GM20000 (cell line): ENCODE measurements at places on chromosomes 7 and 10.

DNA sequence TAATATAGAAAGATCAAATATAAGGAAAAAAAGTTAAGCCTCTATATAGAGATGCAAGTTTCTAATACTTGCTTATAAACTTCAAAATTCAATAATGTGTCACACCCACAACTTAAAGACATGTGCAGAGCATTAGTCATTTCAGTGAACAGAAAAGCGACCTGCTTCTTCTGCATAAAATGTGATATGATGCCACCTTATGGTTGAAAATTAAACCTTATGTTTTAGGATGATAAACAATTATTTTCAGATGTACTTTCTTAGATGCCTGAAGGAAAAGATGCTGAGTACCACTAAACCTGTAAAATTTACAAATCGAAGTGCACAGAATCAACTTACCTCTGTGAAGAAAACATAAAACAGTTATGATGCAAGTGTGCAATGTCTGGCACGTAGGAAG is 96.0 kb downstream of the MTERF1 start:
- no peak for DNase-seq

GRCh38 chr7:142908921-142909890 is 23.7 kb upstream of the TRPV6 start:
- peak; percentile 33 for DNase-seq

GRCh38 chr10:80100861-80101695 is 22.6 kb downstream of the TMEM254 start:
- DNase-seq, result no peak

DNA sequence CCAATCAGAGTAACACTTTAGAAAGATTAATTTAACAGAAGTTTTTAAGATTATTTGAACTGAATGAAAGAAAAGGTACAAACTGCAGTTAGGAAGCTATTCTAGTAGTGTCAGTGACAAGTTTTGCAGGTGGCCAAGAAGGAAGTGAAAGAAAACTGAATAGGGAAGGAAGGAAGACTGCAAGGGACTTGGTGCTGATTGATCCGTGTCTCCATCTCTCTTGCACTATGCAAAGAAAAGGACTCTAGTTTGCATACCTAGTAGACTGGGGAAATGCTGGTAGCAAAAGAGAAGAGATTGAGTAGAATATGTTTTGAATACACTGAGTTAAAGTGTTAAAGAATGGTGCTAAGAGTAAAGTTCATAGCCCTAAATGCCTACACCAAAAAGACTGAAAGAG is 33.0 kb downstream of the OR6V1 start:
- DNase-seq, result no peak

DNA sequence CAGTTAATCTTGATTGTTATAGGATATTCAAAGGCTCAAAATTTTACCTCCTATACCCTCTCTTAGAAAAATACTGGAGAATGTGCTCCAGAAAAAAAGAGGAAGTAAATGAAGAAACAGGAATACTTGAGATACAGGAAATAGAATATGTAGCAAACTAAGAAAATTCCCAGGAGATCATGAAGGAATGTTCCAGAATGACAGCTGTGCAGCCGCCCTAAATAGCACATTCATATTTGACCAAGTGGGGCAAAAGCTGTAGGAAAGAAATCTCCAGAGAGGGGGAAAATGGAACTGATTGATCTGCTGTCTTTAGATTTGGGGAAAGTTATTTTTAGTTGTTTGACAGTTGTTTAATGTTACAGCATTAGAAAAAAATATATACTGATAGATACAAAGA is 46.2 kb upstream of the ZEB1 start:
- DNase-seq, result no peak

DNA sequence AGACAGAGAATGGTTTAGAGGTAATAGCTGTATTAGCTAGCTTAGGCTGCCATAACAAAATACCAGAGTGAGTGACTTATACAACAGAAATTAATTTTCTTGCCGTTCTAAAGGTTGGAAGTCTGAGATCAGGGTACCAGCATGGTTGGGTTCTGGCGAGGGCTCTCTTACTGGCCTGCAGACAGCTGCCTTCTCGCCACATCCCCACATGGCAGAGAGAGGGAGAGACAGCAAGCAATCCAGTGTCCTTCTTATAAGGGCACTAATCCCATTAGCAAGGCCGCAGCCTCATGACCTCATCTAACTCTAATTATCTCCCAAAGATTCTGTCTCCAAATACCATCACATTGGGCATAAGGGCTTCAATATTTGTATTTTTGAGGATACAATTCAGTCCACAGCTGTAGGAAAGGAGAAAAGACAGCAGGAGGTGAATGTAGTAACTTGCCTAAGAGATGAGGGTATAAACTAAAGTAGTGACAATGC is 3.6 kb upstream of the STAM start:
- no peak for DNase-seq

DNA sequence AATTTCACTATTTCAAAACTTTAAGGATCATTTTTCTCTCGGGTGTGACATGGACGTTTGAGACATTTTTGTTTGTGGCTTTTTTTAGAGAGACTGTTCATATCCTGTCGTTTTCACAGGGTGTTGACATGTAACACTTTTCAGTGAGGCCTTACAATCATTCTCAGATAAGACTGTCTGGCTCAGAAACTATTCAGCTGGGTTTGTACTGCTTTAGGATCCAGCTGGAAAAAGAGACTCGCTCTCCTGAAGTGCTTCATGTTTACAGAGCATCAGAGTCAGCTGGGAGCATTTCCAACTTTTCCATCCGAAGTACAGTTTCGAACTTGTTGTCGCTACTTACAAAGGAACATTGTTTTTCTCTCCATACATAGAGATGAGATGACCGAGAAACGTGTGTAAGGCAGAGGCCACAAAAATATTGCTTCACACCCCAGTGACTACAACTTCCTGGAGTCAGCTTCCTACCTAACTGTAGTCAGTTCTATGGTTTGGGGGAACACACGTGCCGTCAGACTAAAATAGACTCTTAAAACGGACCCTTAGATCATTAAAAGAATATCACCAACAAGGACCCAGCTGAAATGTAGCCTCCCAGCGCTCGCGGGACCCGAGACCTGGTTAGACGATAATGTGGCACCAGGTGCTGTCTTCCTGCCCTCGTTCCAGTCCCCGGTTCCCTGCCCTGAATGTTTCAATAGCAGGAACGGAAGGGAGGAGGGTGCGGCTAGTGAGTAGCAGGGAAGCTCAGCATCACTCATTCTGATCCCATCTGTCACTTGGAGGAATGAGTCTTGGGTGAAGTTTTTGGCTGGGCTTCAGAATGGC is 78.0 kb downstream of the MKI67 start:
- DNase-seq, result no peak

- DNase-seq, result peak; percentile 61
Measured at GRCh38 chr7:73865738-73866445, 4.9 kb downstream of the TMEM270 start.

DNA sequence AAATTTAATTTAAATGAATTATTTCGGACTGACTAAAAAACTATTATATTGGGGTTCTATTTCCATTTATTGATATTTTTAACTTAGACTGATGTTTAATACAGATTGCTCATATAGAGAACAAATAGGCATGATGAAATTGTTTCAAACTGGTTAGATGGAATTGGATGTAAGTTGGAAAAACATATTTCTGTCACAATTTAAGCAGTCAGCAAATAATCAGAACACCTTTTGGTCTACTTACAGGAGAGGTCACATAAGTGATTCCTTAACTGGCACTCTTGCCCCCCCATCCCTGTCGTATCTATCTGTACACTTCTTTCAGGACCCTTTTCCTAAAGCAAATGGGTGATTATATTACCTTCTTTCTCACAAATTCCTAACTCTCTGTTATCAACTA is 138.4 kb downstream of the PLXDC2 start:
- no peak for DNase-seq

DNA sequence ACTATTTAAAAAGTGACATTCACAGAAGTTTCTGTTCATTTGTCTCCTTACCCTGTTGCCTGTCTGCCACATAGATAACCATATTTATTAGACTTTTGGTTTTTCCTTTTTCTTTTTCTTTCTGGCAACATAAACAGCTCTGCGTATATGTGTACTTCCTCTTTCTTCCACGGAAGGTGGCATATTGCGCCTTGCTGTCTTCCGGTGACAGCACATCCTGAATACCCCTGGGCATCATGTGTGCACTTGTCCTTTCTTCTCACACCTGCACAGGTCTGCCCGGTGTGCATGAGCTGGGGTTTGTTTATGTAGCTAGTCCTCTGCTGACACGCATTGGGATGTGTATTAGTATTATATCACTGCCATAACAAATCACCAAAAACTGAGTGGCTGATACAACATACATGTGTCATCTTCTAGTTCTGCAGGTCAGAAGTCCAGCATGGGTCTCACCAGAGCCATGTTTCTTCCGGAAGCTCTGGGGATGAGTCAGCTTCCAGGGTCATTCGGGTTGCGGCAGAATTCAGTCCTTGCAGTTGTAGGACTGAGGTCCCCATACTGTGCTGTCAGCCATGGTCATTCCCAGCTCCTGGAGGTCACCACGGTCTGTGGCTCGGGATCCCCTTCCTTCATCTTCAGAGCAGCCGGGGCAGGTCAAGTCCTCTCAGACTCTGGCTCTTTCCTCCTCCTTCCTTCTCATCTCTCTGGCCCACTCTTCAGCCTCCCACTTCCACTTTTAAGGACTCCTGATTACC is 596.0 kb upstream of the FOXK1 start:
- no peak for DNase-seq
